ENCODE measurements at places on chromosomes 7 and 10. TPM values are rescaled to one million over a fixed set of nuclear protein-coding genes. Genes with fewer than 3 reads are reported as not detected.

Gene C10orf67
- 1.9 TPM for polyA plus RNA-seq

Gene MLXIPL
- polyA plus RNA-seq = 3.4 TPM

Gene COMTD1
- 5.2 TPM for polyA plus RNA-seq

Gene WDFY4
- polyA plus RNA-seq = 1.6 TPM

Gene PARG
- 35.4 TPM for polyA plus RNA-seq

Gene AKR1E2
- 5.2 TPM for polyA plus RNA-seq

Gene AGAP6
- polyA plus RNA-seq = 13.7 TPM

Gene MGAM2
- 0.92 TPM for polyA plus RNA-seq

Gene ZNF365
- polyA plus RNA-seq = 0.33 TPM

Gene ZNF800
- 20.8 TPM for polyA plus RNA-seq
